A549 treated with CpdA at 1 μM for 4 hours (cell line): ENCODE measurements at places on chromosomes 12 and 14. TPM values are rescaled to one million over a fixed set of nuclear protein-coding genes. Genes with fewer than 3 reads are reported as not detected.

TAS2R13 gene
- total RNA-seq: not detected in 5 replicates

HNF1A gene
- total RNA-seq: 4.2 to 6.8 TPM (median 5.7 TPM) in 5 replicates

FUT8 gene
- total RNA-seq: 13.0 to 16.5 TPM (median 16.0 TPM) in 5 replicates

ATXN2 gene
- total RNA-seq: 37.8 to 48.6 TPM (median 41.4 TPM) in 5 replicates

R3HDM2 gene
- 8.2 to 11.6 TPM (median 10.1 TPM) in 5 replicates for total RNA-seq

GPR68 gene
- 0.05 to 0.25 TPM (median 0.07 TPM) in 4 of 5 replicates, not detected in the other for total RNA-seq

ZNF605 gene
- total RNA-seq: 3.1 to 5.6 TPM (median 3.4 TPM) in 5 replicates

VWF gene
- total RNA-seq: 0.09 to 0.48 TPM (median 0.15 TPM) in 5 replicates

PTCSC3 gene
- not detected in 5 replicates for total RNA-seq

HNRNPA1 gene
- 1,543 to 3,071 TPM (median 1,659 TPM) in 5 replicates for total RNA-seq

SRRM4 gene
- not detected in 5 replicates for total RNA-seq

GDF3 gene
- not detected in 5 replicates for total RNA-seq

SERPINA9 gene
- total RNA-seq: 0.03 TPM in 1 of 5 replicates, not detected in the others

CFAP251 gene
- 0.86 to 1.7 TPM (median 1.4 TPM) in 5 replicates for total RNA-seq

CRACR2A gene
- total RNA-seq: 1.4 to 1.9 TPM (median 1.6 TPM) in 5 replicates

PLA2G1B gene
- total RNA-seq: not detected in 5 replicates

SYNE2 gene
- total RNA-seq: 8.9 to 11.4 TPM (median 9.7 TPM) in 5 replicates

MRPL42 gene
- total RNA-seq: 50.6 to 65.5 TPM (median 54.6 TPM) in 5 replicates

ACTN1 gene
- total RNA-seq: 179 to 209 TPM (median 194 TPM) in 5 replicates

ABCC9 gene
- 0.01 TPM in 1 of 5 replicates, not detected in the others for total RNA-seq

ALDH2 gene
- 72.5 to 94.0 TPM (median 90.8 TPM) in 5 replicates for total RNA-seq

LRRC10 gene
- total RNA-seq: not detected in 5 replicates

KRT85 gene
- not detected in 5 replicates for total RNA-seq

KCNJ8 gene
- 0.22 to 0.70 TPM (median 0.41 TPM) in 5 replicates for total RNA-seq

LRIG3 gene
- total RNA-seq: 4.5 to 7.2 TPM (median 6.2 TPM) in 5 replicates

PTPRB gene
- 0.50 to 1.2 TPM (median 0.92 TPM) in 5 replicates for total RNA-seq
